Left hindlimb (tissue), 1 donor: ENCODE measurements at places on chromosomes 13 and 19.

- no peak for DNase-seq
Observed at GRCh38 chr19:3855320-3855719, 13.5 kb downstream of the ZFR2 start.

DNA sequence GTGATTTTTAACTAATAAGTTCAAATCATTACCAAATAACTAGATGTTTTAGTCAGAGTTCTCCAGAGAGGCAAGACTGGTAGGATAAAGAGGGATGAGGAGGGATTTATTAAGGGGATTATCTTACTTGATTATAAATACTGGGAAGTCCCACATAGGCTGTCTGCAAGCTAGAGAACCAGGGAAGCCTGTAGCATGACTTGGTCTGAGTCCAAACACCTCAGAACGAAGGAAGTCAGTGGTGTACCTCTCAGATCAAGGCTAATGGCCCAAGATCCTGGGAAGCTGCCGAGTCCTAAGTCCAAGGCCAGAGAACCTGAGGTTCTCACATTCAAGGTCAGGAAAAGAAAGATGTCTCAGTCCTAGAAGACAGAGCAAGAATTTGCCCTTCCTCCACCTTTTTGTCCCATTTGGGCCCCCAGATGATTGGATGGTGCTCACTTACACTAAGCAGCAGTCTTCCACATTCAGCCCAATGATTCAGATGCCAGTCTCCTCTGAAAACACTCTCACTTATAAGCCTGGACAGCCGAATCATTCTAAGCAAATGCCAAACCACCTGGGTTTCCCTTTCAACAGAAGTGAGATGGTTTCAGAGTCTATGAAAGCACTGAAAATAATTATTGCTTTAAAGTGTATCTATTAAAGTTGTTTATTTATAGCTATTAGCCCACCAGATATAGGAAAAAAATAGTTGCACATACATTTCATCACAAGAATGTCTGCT is 1599.2 kb downstream of the OLFM4 start:
- no peak for DNase-seq

DNA sequence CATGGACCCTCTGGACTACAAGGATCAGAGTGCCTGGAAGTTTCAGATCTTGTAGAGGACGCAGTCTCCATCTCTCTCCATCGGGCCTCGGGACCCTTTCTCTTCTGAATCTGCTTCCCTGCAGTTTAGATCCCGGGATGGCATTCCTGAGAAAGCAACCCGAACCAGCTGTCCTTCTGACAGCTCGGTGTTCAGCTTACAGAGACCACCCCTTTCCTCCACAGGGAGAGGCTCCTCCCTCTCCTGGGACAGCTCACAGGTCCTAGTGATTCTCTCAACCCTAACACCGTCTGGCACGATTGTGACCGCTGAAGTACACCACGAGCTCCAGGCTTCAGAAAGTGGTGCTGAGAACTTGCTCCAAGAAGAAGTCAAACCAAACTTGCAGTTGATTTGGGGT is 18.2 kb downstream of the CRX start:
- DNase-seq = no peak

DNA sequence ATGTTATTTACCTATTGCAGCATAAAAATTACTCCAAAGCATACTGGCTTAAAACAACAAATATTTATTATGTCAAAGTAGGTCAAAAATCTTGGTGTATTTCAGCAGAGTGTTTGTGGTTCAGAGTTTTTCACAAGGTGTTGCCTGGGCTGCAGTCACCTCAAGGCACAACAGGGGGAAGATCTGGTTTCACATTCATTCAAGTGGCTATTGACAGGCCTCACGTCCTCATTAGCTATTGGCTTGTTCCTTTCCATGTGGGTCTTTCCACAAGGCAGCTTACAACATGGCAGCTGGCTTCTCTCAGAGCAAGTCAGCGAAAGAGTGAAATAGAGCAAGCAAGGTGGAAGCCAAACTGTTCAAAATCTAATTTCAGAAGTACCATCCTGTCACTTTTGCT is 602.9 kb downstream of the OLFM4 start:
- DNase-seq = no peak

GRCh38 chr13:110305949-110306339 is 1.0 kb downstream of the COL4A1 start:
- no peak for DNase-seq

DNA sequence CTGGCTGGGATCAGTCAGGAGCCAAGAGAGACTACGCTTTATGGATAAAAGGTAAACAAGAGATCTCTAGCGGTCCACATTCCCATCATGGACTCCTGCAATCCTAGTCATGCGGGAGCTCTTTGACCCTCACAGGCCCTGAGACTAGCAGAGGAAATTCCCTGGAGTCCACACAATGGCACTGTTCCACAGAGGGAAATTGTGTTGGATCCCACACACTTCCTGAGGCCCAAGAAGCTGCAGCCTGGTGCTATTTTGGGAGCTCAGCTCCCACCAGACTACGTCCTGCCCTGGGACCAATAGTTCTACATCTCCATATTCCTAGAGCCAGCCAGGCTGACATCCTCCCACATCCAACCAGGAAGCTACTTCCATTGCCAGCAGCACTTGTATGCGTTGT is 2358.4 kb downstream of the PCDH9 start:
- DNase-seq = no peak

- DNase-seq = no peak
Observed at GRCh38 chr13:97302611-97303010, 80.5 kb downstream of the MBNL2 start.

GRCh38 chr19:47036097-47036651 is 12.2 kb downstream of the TMEM160 start:
- DNase-seq = no peak

DNA sequence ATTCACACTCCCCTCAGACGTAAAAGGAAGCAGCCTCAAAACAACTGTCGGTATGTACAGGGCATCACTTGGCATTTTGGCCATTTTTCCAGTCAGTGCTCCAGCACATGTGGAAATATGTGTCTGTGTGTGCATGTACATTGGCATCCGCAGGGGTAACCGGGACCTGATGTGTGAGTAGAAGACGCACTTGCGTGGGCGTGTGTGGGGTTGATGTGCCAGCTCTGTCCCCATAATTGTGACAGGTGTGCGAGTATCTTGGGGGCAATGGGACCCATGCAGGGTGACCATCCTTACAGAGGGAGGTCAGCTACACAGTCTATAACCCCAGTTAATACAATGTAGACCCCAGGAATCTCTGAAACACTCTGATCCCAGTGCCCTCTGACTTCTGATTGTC is 7.3 kb upstream of the ZNF331 start:
- no peak for DNase-seq

DNA sequence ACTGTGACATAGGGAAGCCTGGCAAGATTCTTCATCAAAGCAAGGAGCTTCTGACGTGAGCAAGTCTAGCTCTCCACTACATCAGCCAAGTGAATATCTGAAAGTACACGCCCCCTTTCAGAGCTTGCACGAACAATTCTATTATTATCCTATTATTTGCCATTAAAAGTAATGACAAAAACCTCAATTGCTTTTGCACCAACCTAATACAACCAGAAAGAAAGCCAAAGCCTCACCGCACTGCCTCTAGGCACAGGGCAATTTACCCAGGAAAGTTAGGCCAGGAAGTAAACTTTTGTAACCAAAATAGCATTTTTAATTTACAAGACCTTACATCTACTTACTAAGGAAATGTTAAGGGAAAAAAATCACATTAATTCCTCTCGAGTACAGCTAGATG is 41.2 kb downstream of the LATS2 start:
- DNase-seq = no peak

GRCh38 chr13:41931337-41931736 is 29.6 kb downstream of the VWA8 start:
- no peak for DNase-seq

- DNase-seq = peak; percentile 91
Observed at GRCh38 chr19:45506989-45507871, at the start of gene VASP. TSS of gene VASP (plus strand) at chr19:45507479. CDS start at chr19:45507772, 293 bp downstream.

DNA sequence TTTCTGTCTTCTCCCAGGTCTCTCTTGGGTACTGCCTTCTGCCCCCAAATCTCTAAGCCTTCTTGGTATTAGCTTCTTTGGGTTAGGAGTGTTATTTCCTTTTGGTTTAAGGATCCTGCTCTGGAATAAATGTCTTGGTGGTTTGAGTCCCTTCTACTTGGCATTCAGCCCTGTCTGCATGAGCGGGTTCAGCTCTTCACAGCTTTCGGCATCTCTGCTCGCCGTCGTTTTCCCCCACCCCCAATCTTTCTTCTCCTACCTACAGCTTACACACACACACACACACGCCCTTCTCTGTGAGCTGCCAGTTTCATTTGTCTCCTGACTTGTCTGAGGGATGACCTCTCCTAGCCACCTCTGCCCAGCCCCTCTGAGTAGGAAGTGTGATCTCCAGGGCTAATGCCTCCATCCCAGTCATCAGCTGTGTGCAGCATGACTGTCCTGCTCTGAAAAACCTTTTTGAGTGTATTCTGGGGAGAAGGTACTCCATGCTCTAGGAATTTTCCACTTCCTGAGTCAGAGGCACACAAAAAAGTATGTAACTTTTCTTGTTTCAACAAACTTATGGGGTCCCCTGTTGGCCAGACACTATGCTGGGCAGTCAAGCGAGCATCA is 4.7 kb downstream of the CNOT3 start:
- no peak for DNase-seq

GRCh38 chr13:58978331-58978730 is 1185.4 kb downstream of the DIAPH3 start:
- no peak for DNase-seq

- no peak for DNase-seq
Observed at GRCh38 chr13:98575009-98575903, 1.7 kb downstream of the STK24 start.

- DNase-seq = peak; percentile 84
Observed at GRCh38 chr19:31214086-31214485, 135.2 kb downstream of the TSHZ3 start.

DNA sequence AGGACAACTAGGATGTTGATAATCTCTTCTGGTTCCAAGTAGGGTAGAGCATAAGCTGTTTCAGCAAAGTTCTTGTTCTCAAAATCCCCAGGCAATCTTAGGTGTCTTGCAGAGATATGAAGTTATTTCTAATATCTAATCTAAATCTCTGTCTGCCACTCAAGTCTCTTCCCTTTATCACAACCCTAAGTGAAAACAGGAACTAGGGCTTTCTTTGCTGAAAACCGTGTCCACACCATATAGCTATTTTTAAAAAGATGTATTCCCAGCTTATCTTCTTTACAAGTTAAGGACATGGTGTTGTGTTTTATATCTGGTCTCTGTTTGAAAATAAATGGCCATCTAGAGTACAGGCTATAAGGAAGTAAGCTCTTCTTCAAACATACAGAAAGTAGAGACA is 11.3 kb upstream of the RNASEH2B start:
- no peak for DNase-seq

DNA sequence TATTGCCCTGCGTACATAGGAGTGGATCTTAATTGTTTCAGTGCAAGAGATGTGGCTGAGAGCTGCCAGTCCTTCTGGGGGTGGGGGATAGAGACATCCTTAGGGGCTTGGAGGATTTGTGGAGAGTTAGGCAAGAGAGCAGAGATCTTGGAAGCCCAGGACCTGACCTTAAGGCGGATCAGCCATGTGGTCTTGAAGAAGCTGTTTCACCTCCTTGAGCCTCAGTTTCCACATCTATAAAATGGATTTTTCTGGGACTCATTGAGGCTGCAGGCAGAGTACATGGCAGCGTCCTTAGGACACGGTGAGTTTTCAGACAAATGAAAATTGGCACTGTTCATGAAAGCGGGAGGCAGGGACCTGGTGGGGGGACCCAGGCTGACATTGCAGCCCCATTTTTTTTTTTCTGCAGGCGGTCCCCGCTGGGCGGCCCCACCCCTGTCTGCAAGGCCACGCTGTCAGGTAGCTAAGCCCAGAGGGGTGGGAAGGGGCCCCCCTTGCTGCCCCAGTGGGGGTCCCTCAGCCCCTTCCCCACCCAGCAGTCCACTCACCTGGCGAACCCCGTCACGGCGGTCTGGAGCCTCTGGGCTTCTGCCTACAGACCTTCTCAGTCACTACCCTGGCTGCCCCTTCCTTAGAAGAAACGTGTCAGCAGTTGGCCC is 30.0 kb downstream of the PDE4A start:
- no peak for DNase-seq
